ENCODE measurements at places on chromosomes 4 and X.

DNA sequence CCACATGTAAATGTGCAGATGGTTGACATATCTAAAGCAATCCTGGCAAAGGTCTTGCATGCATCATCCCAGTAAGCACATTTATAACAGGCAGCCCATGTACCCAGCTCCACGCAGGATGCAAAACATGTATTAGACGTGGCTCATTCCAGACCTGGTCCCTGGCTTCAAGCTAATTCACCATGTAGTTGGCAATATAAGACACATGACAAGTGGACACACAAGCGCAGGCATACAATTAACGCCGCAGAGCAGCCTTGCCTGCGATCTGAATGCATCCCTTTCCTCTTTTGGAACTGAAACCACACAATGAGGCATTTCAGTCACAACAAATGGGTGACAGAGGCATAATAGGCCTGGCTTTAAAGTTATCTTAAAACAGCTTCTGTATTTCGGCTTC is 114.5 kb upstream of the TRIM2 start:
- no peak for DNase-seq

DNA sequence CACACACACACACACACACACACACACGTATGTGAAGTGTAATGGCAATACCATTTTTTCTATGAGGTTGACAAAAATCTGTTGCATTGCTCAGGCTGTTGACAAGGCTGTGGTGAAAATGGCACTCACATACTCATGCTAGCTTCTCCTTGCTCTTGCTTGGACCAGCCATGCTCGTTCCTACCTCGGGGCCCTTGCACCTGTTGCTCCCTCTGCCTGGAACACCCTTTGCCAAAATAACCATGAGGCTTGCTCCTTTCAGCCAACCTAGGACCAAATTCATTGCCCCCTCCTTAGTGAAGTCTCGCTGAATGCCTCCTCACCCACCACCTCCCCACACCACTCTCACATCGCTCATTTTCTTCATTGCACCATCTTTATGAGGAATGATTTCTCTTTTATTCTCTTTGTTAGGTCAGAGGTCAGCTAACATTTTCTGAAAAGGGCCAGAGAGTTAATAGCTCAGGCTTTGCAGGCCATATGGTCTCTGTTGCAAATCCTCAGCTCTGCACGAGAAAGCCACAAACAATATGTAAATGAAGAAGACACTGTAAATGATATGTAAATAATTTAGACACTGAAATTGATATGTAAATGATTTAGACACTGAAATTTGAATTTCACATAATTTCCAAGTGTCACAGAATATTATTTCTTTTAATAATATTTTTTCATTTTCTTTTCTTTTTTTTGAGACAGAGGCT is 13.3 kb downstream of the SLC38A5 start:
- DNase-seq: no peak

GRCh38 chr4:150402871-150403272 is 179.1 kb upstream of the MAB21L2 start:
- peak; percentile 82 for DNase-seq

DNA sequence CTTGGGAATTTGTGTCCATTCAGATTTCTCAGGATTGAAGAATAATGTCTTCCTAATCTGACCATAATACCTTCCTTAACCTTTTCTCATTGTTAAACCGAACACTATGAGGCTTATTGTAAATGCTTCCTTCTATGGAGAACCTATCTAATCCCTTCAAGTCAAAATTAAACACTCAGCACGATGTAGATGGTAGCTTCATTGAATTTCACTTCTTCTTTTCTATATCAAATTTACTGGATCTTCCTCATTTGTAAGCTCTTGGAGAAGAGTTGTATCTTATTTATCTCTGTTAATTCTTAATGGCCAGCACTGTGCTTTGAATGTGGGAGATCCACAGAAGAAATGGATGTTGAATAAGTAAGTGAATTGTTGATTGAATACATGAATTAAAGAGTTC is 109.0 kb upstream of the RAPGEF2 start:
- DNase-seq: no peak

DNA sequence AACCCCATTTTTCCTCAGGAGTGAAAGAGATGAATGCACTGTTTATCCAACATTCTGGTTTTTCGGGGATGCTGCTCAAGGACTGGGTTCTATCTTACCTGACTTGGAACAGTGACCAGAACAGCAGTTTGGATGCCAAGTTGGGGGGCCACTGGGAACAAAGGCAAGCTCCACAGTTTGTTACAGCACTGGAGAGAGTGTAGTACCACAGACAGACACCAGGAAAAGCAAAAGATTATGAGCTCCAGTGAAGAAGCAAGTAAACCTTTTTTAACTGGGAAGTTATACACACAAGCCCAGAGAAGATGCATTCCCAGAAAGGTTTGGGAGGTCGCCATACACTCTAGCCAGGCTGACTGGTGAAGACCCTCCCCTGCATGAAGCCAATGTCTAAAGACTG is 13.6 kb downstream of the C4orf36 start:
- no peak for DNase-seq

- no peak for DNase-seq
Measured at GRCh38 chr4:48445704-48446103, 37.4 kb upstream of the SLC10A4 start.

- no peak for DNase-seq
Measured at GRCh38 chr4:123116412-123116811, 194.0 kb upstream of the NUDT6 start.

DNA sequence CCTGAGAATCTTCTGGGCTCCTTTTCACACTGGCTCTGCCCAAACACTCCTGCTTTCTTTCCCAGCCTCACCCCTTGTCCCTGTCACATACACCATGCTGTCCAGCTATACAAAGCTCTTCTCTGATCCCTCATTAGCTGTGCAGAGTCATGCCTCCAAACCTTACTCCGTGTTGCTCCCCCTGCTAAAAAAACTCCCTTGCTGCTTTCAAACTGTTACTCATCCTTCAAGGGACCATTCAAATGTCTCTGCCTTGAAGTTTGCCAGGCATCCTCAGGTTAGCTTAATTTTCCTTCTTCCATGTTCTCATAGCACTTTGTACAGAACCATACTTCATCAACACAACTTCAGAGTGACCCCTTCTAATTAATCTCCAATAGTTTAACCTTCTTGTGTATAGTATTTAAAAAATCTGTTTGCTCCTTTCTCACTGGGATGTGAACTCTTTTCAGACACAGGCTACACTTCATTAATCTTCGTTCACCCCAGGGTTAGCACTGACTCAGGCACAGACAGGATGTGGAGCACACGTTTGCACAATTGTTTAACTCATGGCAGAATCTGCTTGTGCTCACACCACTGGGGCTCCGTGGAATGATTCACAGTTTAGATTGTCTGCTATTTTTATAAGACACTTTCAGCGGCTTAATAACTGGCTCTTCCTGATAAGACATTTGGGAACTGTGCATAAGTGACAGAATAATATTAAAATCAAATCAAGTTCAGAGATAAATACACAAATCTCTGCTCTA is 21.4 kb upstream of the SEL1L3 start:
- no peak for DNase-seq

GRCh38 chr4:143482840-143483239 is 30.7 kb upstream of the SMARCA5 start:
- DNase-seq: peak; percentile 18

- no peak for DNase-seq
Measured at GRCh38 chr4:153341575-153342090, 2.9 kb upstream of the MND1 start.

DNA sequence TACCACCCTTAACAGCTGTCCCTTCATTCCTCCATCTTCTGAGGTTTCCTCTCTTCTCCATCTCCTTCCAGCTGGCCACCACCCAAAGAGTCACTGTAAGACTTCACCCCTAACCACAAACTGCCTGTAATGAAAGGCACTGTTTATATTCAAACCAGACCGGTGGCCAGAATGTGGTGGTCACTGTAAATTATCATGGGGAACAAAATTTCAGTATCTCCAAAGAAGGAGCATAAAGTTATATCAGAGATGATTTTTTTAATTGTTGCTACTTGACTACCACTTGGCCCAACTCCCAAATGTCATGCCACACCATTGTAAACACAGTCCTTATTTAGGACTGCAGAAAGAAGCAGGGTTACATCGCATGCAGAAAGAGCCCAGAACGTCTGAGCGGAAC is 44.8 kb downstream of the SMARCA1 start:
- DNase-seq: no peak

DNA sequence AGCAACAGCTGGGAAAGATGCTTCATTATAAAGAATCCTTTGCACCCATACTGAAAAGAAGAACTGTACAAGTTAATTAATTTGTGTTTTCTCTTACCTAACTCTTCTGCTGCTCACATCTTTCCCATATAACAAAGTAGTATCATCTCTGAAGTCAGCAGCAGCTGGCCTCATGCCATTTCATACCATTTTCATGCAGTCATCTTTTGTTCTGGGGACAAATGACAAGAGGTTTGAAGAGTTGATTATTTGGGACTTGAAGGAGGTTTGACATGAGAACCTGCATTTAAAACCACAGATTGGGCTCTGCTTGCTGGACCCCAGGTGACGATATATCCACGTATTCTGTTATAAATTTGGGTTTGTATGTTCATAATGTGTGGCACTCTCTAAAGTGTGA is 430.3 kb downstream of the SPRY1 start:
- no peak for DNase-seq

- no peak for DNase-seq
Measured at GRCh38 chr4:168835880-168836454, 174.1 kb downstream of the CBR4 start.

GRCh38 chr4:54843946-54844345 is 186.2 kb downstream of the KIT start:
- DNase-seq: no peak

- DNase-seq: no peak
Measured at GRCh38 chr4:123127218-123127617, 204.8 kb upstream of the NUDT6 start.

DNA sequence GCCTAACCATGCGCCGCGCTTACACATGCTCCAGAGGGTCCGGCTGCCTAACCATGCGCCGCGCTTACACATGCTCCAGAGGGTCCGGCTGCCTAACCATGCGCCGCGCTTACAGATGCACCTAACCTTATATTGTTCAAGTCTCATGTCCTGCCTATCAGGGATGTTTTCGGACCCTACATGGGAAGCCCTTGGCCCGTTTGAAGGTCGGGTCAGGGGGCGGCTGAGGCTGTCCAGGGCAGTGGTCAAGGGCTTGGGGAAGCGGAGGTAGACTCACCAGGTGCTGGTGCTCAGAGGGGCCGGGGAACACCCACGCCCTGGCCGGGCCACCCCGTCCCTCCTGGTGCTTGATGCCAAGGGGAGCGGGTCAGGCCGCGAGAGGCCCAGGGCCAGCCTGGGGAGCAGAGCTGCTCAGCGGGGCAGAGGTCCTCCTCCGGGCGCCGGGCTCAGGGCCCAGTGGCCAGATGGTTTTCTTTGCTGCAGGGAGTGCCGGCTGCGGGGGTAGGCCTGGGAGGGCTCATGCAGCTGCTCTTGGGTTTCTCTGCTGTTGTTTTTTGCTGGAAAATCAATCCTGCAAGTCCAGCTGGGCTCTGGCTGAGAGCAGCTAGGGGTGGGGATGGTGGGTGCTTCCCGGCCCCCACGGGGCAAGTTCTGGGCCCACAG is 35.4 kb upstream of the SPON2 start:
- no peak for DNase-seq

GRCh38 chrX:40176351-40177116 is 78.8 kb upstream of the BCOR start:
- no peak for DNase-seq

GRCh38 chr4:144499777-144500176 is 146.2 kb upstream of the HHIP start:
- DNase-seq: no peak

DNA sequence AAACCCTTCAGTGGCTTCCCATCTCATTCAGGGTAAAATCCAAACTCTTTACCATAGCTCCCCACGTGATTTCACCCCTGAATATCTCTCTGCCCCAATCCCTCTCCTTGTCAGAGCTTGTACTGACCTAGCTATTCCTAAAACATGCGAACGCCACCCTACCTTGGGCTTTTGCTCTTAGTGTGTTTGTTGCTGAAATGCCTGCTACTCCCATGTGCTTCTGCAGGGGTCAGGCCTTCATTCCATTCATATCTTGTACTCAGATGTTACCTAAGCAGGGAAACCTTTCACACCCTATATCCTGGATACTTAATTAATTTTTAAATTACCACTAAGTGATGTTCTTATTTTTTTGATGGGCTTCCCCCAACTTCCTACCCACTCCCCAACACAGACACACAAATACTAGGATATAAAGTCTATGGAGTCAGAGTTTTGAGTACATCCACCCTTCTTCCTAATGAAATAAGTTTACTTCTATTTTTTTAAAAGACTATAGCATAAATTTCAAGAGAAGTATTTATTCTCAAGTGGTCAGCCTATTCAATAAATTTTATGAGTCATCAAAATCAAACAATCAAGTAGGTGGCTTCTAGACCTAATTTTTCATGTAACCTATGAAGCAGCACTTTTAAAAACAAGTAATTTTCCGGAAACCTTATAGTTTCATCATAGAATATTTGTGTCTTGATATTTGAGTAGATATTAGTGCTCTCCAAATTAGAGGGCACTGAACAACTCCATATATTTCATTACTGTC is 189.4 kb downstream of the RAPGEF2 start:
- no peak for DNase-seq

DNA sequence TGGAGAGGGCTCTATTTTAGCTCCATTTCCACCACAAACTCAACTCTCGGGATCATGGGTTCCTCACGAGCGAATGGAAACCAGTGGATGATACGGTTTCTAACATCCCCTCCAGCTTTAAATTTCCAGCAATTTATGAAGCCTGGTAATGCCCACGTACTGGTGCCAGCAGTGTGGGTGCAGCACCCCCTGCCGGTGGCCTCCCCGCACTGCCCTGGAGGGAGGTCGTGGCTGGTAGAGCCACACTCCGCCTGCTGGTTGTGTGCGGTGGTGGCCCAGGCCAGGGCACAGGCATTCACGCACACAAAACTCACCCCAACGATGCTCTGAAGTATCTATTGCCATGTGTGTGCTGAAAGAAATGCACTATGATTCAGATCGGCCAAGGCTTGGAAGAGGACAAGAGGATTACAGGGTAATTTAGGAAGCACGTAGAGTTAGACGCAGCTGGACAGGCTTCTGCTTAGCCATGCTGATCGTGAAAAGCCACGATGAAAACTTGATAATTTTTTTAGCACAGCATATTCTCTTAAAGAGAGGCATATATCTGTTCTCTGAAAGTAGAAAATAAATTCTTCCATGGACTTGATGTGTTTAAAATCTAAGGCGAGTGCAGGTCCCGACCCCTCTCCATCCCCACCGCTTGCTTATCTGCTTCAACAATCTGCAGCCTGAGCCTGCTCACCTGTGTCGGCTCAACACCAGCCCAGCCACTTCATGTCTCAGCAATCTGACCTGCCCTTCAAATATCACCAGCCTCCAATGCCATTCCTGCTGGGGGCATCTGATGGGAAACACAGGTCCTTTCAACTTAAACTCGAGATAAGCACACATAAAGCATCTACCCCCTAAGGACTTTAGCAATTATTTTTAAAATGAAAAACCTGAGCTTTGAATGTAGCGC is 59.1 kb downstream of the SCD5 start:
- no peak for DNase-seq

DNA sequence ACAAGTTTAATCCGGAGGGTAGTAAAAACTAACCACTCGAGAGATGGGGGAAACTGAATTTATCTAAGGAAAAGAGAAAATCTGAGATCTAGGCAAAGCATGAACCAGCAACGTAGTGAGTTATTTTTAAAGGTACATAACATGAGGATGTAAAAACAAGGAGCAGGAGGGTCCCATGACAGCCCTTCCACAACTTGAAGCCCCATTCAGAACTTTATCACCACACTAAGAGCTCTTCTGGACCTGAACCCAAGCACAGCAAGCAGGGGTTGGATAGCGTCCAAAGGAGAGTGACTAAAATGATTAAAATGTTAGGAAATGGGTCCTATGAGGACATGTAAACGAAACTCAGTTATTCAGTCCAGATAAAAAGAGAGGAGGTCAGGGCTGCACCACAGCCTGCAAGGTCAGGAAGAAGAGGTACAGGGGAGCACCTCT is 16.2 kb downstream of the SH3RF1 start:
- DNase-seq: no peak
